Esophagus squamous epithelium (tissue), 5 donors: ENCODE measurements at places on chromosomes 1 and 21. TPM values are rescaled to one million over a fixed set of nuclear protein-coding genes. Genes with fewer than 3 reads are reported as not detected.

The LAMB3 gene
- total RNA-seq = 114 TPM

GRCh38 chr1:8782001-8782620, 35.3 kb downstream of the RERE start:
- DNase-seq = no peak

DNA sequence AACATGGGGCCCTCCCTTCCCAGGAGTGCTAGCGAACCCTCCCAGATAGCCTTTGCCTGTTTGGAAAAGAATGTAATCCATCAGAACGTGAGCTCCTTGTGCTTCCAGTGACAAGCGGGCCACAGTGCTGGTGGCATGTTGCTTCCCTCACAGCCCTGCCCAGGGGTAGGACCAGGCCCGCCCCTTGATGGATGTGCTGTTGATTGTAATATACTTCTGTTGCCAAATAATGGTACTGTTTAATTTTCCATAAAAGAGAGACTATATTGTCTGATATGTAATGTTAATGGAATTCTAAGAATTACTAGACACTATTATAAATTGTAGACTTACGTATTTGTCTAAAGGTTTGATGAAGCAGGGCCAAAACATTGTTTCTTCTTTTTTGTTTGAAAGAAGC, 16.4 kb downstream of the ATP5PO start:
- no peak for DNase-seq

DNA sequence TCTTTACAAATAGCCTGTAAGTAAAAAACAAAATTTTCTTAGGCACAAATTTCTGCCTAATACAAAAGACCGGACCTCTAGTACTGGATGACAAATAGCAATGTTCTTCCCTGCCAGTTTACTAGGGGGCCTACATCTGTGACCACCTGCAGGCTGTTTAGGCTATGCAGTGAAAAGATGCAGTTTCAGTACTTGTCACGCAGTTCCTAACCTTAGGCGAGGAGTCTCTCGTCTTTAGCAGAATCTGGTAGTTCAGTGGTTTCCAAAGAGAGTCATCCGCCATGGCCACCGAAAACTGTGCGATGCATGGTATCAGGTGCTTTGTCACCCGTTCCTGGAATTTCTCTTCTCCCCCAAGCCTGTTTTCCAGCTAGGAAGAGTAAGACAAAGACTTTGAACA, 29.6 kb downstream of the LGALS8 start:
- DNase-seq = no peak

The GJA8 gene
- total RNA-seq = not detected

The ADORA1 gene
- total RNA-seq = 0.66 TPM

DNA sequence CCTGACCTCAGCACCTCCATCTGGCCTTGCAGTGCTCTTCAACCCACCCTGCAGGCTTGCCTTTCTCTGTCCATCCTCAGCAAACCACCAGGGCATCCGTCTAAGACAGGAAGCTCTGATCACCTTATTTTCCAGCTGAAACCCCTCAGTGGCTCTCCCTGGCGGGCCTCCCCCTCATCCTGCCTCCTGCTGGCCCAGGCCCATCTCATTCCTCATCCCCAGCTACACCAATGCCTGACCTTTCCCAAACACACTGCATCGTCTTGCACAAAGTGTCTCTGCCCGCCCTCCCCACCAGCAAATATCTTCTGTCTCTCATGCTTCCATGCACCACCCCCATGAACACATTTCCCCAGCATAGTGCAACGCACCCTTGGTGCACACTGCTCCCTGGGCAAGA, 205.0 kb downstream of the TOMM20 start:
- no peak for DNase-seq

The KCNQ4 gene
- 2.1 TPM for total RNA-seq

DNA sequence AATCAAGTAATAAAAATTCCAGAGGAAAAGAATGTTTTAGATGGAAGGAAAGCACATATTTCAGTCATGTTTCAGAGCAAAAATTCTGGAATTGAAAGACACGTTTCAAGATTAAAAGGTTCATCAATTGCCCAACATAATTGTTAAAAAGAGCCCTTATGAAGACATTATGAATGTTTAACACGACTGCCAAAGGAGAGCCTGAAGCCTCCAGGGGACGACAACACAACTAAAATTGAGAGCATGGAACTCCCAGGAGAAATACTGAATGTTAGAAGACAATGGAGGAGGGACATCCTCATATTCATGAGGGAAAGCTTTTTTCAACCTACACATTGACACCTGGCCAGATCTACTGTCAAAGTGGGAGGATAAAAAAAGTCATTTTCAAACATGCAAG, 16.0 kb downstream of the OR2T11 start:
- no peak for DNase-seq

DNA sequence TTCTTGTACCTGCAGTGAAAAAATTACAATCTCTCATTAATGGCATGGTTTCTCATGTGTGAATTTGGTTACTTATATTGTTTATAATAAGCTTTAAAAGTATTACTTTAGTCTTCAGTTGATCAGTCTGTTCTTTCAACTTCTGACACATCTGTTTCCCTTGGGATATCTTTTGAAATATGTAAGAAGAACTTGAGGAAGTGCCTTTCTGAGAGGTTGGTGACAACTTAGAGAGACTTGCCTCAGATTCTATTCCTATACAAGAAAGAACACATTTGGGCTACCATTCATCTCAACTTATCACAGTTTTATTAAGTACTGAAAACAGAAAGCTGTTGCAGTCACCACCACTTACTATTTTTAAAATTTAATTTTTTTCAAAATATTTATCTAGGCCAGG, 8.1 kb downstream of the AKNAD1 start:
- no peak for DNase-seq

GRCh38 chr1:186212568-186213224, 162.4 kb downstream of the TPR start:
- no peak for DNase-seq

DNA sequence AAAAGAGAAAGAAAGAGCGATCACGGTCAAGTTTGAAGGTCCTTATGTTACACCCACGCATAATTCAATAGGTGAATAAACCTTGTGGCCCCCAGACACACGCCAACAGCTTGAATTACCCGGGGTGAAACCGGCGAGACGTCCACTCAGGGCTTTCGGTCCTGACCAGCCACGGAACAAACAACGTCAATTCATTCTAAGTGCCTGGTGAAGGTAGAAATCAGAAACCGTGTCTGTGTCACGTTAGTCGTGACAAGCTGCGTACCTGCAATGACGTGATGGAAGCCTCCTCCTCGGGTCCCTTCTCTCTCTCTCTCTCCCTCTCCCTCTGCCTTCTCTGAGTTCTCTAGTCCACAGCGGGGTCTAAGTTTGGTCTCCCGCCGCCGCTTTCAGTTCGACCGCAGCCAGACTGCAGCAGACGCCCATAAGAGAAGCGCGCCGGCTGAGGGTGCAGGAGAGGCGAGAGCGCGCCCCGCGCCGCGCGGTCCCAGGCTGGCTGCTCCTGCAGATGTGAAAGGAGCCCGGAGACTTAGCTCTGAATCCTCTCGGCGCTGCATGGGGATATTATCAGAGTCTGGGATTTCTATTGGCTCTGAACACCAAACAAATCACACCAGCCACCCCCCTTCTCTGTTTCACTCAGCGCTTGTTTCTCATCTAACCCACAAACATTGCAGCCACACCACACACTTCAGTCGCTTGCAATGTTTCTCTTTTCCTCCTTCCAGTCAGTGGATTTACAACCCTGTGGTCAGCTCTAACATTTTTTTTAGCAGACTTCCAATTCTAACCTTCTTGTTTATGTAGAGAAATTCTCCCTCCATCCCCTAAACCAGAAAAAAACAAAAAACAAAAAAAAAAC, at the start of gene GREM2:
Gene GREM2, minus strand, starts transcription at position 537 of the 862 bp plus-strand sequence. CDS start 118,680 bp downstream, outside the sequence.
- DNase-seq = no peak
